ENCODE measurements at places on chromosomes 3 and 15.

DNA sequence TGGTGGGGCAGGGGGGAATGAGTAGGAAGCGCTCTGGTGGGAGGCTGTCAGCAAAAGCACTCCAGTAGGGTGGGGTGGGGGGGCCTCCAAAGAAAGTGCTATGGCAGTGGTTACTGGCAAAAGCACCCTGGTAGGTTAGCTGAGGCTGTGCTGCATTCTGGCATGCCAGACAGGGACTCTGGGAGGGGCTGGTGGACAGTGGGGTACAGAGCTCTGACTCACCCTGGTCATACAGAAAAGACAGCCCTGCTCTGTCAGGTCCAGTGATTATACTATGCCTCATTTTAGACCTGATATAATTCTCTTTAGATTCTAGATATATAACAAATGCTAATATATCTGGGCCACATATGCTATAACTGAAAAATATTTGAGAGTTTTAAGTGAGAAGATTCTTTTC, 82.8 kb upstream of the CPNE4 start:
- DNase-seq: no peak

GRCh38 chr15:65060641-65061397, 7.0 kb downstream of the RASL12 start:
- no peak for DNase-seq

GRCh38 chr3:23396746-23397145, 193.6 kb downstream of the UBE2E2 start:
- no peak for DNase-seq

GRCh38 chr3:64019271-64019670, 4.0 kb downstream of the PSMD6 start:
- no peak for DNase-seq

DNA sequence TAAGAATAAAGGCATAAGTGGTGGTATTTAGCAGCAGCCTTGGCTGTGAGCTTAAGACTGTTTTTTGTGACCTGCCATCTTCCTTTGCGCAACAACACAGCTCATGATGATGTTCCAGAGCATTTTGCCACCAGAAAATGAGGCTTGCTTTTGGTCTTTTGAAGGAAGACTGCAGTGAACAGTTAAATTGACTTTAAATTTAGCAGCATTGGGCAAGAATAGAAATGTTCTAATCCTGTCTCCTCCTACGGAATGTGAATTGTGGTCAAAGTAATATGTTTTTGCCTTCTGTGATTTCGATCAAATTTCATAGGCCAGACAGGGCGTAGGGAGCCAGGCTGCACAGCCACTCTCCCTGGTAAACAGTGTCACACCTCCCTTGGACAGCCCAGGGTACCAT, 460.7 kb upstream of the RASGRP1 start:
- peak; percentile 39 for DNase-seq

DNA sequence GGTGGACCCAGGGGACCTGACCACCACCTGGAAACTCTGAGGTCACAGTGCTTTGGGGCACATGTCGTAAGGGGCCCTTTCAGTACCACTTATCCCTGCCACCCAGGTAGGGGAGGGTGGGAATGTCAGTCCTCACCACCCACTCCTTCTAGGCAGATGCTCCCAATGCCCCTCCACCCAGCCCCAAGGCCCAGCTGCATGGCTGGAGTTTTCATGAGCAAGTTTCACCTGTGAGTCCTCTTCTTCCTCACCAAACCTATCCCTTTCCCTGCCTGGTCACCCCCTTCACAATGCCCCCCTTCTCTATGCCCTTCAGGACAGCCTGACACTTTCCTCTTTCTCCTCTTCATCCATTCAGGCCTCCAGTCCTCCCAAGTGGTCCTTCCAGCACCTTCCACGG, 9.8 kb downstream of the FAM174B start:
- no peak for DNase-seq

- no peak for DNase-seq
Measured at GRCh38 chr15:67296684-67297083, 42.1 kb downstream of the IQCH start.

GRCh38 chr3:11900824-11901223, 54.1 kb upstream of the TAMM41 start:
- no peak for DNase-seq

GRCh38 chr3:58272891-58273290, 33.2 kb upstream of the RPP14 start:
- no peak for DNase-seq

- DNase-seq: no peak
Measured at GRCh38 chr15:28097656-28098359, 1.3 kb downstream of the OCA2 start.

DNA sequence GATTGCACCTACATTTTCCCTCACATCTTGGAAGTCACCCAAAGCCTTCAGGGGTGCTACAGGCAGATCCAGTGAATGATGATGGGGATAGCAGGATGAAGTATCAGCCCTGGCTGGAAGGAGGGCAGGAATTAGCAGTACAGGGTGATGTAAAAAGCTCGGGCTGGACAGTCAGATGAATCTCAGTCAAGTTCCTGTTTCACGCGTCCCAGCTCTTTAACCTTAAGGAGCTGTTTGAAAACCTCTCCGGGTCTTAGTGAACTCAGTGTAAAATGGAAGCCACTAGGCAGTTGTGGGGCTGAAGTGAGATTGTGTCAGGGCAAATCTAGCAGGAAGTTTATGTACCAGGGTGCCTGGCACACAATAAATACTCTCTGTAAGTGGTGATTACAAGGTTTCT, 166.4 kb upstream of the PROK2 start:
- DNase-seq: no peak

DNA sequence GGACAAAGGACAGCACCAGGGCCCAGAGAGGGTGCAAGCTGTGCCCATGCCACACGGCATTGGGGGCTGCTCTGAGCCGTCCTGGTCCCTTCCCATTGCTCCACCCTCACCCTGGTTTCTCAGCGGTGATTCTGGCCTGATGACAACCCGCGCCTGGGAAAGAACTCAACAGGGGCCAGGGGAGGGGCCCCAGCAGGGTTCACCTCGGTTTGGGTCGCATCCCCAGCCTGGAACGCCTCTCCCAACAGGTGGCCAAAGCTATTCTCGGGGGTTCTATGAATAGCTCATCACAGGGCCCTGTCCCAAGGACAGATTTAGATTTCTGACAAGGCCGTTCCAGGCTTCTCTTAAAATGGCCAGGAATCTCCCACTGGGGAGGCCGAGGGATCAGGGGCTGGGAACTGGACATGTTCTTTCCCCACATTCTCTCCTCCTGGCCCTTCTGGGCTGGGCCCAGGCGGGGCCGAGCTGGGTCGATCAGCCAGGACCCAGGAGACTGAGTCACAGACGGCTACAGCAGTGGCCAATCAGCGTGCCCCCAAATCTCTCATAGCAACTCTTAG, 17.9 kb downstream of the GRIP2 start:
- DNase-seq: no peak

- DNase-seq: no peak
Measured at GRCh38 chr15:94671858-94672532, 440.6 kb downstream of the MCTP2 start.

All from amniotic epithelial cell (primary cell).